Thoracic aorta (tissue), 2 donors: ENCODE measurements at places on chromosomes 4 and X.

GRCh38 chr4:25970691-25971432, 56.8 kb downstream of the SMIM20 start:
- no peak for DNase-seq

- no peak for DNase-seq
These were observed 8.8 kb upstream of the MGST2 start for GRCh38 chr4:139656614-139657486.

DNA sequence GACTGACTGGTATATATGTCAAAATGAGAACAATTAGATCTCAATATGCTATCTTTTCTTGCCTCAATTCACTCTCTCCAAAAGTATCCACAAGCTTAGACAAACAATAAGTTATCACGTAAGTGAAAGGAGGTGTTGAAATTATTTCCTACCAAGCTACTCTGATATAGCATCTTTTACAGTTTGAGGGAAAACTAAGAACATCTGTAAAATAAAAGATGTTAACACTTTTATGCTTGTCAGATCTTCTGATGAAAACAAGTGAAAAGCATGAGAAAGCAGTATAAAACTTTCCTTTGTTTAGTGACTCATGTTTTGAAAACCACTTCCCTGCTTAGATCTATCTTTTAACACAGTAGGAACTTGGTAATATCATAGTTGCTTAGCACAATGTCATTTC, 8.4 kb upstream of the MAB21L2 start:
- DNase-seq = no peak

- DNase-seq = no peak
These were observed 71.2 kb downstream of the METTL14 start for GRCh38 chr4:118756429-118756828.

- no peak for DNase-seq
These were observed 358.9 kb downstream of the FBXO8 start for GRCh38 chr4:173924561-173924960.

GRCh38 chr4:5683566-5683965, 24.8 kb downstream of the EVC2 start:
- no peak for DNase-seq

DNA sequence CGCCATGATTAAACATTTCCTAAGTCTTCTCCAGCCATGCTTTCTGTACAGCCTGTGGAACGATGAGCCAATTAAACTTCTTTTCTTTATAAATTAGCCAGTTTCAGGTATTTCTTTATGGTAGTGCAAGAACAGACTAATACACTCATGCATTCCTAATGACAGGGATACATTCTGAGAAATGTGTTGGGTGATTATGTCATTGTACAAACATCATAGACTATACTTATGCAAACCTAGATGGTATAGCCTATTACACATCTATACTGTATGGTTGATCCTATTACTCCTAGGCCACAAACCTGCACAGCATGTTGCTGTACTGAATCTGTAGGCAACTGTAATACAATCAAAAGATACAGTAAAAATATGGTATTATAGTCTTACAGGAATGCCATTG, 83.1 kb downstream of the ATOH1 start:
- no peak for DNase-seq

DNA sequence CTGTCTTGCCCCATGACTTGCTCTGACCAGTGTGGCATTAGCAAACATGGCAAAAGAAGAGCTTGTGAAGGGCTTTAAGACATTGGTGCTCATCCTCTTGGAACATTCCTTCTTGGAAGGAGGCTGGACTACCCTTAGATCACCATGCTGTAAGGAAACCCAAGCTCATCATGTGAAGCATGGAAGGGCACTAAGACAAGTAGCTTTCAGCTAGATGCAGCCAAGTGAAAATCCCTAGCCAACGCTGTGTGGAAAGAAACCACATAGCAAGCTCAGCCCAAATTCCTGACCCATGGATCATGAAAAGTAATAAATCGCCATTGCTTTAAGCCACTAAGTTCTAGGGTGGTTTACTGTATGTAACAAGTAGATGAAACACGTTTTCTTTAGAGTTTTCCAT, 12.4 kb upstream of the PACRGL start:
- no peak for DNase-seq

DNA sequence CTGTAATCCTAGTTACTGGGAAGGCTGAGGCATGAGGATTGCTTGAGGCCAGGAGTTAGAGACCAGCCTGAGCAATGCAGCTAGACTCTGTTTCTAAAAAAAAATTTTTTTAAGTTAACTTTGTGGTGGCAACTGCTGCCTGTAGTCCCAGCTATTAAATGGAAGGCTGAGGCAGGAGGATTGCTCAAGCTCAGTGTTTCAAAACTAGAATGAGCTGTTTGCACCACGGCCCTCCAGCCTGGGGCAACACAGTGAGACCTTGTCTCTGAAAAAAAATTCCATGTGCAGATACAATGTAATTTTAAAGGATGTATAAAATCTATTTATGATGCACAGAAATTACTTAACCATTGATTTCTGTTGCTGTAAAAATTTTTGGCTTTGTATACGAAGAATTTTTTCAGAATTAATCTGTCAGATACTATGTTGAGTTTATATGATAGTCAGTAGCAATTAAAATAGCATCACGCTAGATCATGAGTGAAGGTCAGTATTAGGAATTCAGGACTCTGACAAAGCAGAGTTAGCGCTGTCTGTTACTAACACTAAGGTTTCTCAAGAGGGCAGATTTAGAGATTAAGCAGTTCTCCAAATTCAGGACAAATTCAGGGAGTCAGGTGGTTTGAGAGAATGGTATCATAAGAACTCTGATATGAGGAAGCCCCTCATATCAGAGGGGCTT, 8.3 kb upstream of the AGA start:
- no peak for DNase-seq

GRCh38 chr4:35835893-35836292, 408.4 kb downstream of the ARAP2 start:
- DNase-seq = no peak
